ENCODE measurements at places on chromosomes 2 and 18.

- DNase-seq: no peak
Observed at GRCh38 chr2:28643911-28644334, 107.7 kb upstream of the PPP1CB start.

- DNase-seq: no peak
Observed at GRCh38 chr2:4962419-4962818, 729.8 kb upstream of the SOX11 start.

DNA sequence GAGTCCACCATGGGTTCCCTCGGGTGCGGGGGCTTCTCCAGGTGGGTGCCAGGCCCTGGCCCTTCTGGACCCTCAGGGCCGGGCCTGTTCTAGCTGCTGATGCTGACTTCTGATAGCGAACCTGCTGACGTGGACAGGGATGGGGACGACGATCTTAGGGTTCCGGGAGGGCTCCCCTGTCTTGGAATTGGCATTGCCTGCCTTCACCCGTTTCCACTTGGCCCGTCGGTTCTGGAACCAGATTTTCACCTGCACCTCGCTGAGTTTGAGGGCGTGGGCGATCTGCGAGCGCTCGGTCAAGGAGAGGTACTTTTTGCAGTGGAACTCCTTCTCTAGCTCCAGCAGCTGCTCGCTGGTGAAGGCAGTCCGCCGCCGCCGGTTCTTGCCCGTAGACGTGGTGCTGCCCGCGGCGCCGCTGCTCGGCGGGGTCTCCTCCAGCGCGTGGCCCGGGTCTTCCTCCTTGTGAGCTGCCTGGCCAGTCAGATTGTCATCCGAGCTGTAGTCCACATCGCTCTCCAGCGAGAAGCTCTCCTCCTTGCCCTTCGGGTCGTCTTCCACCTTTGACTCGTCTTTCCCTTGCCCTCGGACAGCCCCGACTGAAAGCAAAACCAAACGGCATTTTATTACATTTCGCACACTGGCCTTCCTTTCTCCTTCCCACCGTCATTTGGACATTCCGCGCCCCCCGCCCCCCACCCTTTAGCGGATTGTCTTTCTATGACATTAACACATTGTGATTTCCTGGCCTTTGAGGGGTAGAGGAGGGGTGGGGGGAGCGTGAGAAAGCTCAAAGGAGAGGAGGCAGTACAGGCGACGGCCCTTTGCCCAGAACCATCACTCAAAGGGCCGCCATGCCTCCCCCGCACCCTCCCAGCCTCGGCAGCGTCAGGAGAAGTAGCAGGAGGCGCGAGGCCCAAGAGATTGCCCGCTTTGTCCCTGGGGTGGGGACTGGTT lies 2.1 kb downstream of the GBX2 start:
- DNase-seq: peak; percentile 40

DNA sequence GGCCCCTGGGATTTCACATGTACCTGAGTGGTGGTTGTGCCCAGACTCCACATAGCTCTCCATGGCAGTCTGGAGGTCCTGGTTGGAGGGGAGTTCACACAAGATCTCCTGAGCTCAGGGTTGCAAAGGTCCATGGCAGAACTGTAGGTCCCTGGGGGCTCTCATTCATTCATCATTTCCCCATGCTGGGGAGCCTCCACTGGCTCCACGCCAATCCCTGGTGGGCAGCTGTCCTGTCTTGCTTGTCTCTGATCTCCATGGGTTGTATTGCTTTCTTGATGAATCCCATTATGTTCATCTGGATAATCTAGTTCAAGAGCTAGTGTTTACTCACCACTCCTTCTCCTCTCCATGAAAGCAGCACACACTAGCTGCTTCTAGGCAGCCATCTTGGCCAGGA lies 42.4 kb downstream of the ZSWIM2 start:
- DNase-seq: no peak

GRCh38 chr2:190235101-190235500 lies 84.5 kb downstream of the HIBCH start:
- DNase-seq: no peak

DNA sequence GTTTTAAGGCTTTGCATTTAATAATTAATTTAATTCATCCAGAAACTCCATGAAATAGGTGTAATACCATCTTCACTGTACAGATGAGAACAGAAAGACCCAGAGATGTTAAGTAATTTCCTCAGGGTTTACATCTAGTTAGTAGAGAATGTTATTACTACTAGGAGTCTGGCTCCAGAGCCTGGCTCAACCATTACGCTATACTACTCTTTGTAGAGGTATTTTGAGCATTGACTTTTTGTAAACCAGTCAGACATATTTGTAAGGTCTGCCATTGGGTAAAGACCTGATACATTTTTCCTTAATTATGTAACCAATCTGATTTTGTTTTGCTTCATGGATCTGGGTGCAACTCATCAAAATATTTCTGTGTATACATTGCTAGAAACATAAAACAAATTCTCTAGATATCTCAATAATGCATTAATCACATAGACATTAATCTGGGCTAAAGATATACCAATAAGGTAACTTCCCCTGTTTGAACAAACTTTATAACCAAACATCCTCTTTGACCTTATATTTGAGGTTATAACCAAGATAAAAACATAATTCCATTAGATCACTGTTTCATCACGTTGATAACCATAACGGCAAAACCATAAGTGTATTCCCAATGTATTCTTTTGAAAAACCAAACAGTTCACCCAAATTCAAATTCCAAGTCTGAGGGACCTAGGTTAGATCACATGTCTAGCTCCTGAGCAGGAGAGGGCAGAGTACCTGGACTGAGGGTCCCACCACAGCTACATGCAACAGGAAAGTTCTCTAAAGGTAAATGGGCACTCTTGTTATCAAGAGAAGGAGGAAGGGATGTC lies 135.0 kb downstream of the IKZF2 start:
- DNase-seq: no peak

DNA sequence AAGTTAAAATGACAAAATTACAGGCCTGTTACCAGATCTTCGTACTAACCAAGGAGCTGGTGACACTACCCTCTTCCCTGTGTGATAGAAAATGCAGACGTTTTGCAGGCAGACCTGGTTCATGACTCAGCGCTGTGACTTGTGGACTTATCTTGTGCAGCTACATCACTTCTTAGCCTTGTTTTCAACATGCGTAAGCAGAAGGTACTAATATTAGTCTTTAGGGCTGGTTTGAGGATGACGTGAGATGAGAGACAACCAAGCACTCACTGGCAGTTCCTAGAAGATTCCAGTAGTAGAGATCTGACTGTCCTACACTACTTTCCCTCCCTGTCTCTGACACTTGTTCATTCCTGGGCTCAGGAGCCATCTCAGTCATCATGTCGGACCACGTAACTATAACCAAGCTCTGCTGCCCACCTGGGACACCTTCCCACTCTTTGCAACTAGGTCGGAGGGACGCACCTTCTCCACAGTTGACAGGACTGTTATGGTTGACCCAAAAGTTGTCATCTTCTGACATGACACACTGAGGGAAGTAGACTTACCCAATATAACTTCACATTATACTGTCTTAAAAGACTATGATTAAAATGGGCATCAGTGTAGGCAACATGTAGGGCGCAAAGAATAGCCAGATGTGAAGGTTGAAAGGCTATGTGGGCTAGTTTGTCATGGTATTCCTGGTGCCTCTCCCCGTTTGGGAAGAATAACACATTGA lies 64.8 kb downstream of the TNFRSF11A start:
- no peak for DNase-seq

- peak; percentile 83 for DNase-seq
Observed at GRCh38 chr2:68185541-68186164, 28.0 kb downstream of the PNO1 start.

Data from DMS53 (cell line).